ENCODE measurements at places on chromosomes 2 and 18. TPM values are rescaled to one million over a fixed set of nuclear protein-coding genes. Genes with fewer than 3 reads are reported as not detected.

The CLASP1 gene
- polyA plus RNA-seq: 11.8 TPM

The HAAO gene
- polyA plus RNA-seq: 54.5 TPM

The CD28 gene
- polyA plus RNA-seq: 4.0 TPM

DNA sequence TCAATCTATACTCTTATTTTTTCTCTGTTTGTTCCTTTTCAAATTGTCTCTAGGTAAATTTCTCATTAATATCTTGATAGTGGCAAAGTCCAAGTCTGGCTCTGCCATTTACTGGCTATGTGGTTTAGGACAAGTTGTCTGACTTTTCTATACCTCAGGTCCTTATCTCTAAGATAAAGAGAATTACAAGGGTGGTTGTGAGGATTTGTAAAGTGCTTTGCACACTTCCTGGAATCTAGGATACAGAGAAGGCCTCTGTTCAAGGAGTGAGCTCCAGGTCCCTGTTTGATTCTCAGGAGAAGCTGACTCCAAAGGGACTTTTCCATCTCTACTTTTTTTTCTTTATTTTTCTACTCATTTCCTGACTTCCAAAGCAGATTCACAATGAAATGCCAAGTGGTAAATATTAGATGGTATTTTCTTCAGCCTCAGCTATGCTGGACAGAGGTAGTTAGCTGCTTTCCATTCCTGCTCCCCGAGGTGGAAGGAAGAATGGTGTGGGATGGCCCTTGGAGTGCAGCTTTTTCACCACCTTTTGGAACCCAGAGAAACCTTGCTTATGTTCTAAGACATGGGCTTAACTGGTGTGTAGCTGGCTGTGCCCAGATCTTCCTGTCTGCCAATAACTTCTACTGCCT is 90.5 kb downstream of the GALNT1 start:
- DNase-seq: no peak

DNA sequence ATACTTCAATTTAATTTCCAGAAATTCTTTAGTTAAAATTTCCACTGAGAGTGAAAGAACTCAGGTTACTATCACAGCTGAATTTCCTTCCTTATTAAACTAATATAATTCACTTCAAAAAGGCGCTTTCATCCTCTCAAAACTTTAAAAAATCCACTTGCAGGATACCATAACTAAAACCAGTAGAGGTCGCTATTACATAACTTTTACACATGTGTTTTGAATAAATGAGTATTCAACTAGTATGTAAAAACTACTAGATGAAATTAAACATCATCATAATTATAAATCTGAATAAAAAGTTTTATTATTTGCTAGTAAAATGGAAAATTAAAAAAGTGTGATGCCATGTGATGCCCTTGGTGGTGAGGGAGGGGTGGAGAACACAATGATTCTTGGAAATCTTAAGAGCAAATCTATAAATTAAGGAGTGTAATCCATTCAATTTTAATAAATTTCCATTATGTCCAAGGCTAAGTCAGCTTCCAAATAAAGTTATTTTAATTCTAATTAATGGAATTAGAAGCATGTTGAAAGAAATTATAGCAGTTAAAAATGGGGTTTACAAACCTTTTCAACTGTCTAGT is 61.4 kb downstream of the SOS1 start:
- no peak for DNase-seq

- no peak for DNase-seq
Measured at GRCh38 chr2:230774348-230774951, 61.8 kb downstream of the CAB39 start.

DNA sequence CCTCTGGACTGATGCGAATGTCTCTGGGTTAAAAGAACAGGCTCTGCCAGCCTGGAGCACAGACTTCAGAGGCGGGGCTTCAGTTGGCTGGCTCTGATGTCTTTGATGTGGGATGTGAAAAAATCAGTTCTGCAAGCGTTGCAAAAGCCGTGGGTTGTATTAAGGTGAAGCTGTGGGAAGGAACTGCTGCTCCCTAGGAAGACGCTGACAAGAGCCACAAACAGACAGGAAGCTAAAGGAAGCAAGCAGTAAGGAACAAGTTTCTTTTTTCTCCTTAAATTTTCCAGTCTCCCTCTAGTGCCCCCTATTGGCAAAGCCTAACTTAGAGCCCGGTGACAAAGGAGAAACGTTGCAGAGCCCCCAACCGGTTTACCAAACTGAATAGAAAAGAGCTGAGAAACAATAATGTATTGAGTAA is 239.0 kb downstream of the CCDC178 start:
- no peak for DNase-seq

- no peak for DNase-seq
Measured at GRCh38 chr2:33230195-33230594, 246.3 kb upstream of the RASGRP3 start.

GRCh38 chr2:100666996-100667395 is 104.2 kb downstream of the PDCL3 start:
- no peak for DNase-seq

DNA sequence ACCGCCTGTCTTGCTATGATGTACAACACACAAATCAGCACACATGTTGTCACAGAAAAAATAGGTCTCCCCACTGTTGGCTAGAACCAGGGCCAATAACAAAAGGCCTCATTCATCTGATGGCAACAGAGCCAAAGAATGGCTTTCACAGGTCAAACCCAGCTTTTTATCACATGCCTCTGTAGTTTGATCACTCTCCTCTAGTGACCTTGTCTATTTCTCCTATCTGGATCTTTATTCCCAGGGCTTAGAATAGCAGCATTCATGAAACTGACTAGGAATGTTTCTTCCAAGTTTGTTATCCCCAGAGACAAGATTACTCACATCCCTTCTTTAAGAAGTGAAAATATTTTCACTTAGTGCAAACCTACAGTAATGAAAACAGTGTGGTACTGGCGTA is 285.8 kb upstream of the GYPC start:
- DNase-seq: no peak

DNA sequence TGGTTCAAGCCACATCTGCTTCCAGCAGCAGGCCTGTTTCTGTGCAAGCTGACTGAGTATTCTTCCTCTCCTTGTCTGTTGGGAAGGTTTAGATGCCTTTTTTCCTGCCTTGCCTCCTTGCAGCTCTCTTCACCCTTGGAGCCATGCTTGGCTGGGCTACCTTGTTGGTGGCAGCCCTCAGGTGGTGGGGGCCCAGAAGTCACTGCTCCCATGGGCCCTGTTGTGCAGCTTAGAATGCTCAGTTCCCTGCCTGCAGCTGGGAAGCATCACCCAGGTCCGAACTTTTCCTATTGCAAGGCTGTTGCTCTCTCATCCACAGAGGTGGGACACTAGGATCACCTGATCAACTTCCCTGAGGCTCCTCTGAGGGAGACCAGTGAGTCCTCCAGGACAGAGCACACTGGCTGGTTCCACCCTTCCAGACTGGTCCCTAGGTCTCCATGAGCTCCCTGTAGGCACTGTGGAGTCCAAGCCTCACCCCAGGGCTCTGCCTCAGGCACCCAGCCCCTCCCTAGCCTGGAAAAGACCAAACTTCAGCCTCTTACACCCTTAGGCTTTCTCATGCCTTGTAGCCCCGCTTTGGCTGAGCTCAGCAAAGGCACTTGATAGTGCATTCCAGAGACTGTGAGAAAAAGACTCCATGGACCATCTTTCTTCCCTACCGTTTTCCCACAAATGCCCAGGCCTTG is 219.3 kb upstream of the SH3BP4 start:
- no peak for DNase-seq
